ENCODE measurements at places on chromosomes 6 and 20.

GRCh38 chr20:45873409-45874103, 7.5 kb upstream of the ZSWIM1 start:
- no peak for DNase-seq

GRCh38 chr20:513429-513828, 30.2 kb downstream of the CSNK2A1 start:
- DNase-seq = no peak

DNA sequence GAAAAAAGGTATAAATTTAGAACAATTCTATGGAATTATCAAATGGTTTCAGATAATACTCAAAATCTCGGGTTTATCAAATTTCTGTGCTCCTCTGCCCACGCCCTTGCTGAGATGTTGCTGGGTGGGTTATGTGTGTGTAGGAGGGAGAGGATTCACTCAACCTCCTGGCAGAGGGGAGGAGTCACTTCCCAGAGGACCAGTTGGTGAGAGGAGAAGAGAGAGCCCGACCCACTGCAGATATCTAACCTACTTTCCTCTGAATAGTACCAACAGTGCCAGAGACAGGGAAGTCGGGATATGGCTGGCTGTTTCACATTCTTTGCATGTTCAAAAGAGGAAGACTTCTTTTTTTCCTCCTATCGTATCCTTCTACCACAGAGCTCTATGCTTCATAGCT, 187.1 kb upstream of the MAN1A1 start:
- DNase-seq = no peak

GRCh38 chr20:47205577-47206123, 150.8 kb downstream of the ZMYND8 start:
- no peak for DNase-seq

DNA sequence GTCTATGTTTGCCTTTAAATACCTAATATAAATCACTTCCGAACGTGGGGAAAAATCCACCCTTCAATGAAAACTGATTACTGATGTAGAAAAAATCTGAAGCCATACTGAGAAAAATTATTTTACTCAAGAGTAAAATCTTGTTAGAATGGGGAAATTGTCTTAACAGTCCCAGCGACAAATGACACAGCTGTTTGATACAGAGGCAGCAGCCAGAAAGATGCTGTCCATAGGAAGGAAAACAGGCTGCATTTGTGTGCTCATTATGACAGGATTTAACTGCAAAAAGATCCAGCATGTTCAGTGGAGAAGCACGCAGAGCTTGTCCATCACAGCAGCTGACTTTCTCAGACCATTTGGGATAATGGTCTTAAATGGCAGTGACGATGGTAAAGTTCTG, 443.0 kb downstream of the TFAP2B start:
- no peak for DNase-seq

Data from CD8-positive, alpha-beta memory T cell (primary cell).